ENCODE measurements at places on chromosomes 3 and 15.
A peak's percentile ranks its signal among the peaks of the same experiment; 100 is the strongest.

GRCh38 chr3:37526511-37526910 lies 335.2 kb upstream of the CTDSPL start:
- no peak for DNase-seq

DNA sequence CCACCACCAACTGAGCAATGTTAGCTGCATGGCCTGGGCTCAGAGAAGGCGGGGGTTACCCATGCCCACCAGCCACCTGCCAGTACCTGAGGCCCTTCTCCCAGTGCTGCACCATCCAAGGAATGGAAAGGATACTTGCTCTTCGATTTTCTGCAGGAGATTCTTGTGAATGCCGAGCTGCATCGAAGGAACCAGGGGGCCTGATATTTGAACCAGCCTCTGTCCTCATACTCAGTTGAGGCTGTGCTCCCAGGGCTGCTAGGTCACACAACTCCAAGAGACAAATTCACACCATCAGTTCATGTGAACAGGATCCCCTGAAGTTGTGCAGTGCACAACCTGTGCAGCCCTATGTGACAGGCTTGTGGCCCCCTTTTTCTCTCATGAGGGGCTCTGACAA lies 18.0 kb downstream of the PLA2G4F start:
- DNase-seq, result no peak

DNA sequence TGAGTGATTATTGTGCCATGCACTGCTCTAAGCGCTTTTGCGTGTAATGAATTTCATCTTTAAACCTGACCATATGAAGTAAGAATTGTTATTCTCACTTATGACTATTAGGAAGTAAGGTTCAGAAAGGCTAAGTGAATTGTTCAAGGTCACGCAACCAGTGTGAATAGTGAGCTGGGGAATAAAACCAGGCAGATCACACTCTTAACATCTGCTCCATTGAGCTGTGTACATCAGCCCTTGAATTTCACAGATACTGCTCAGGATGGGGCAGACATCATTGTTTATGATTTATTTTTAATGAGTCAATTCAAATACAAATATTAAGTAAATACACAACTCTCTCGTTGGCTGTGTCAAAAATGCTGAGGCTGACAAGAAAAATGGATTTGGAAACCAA lies 184.5 kb downstream of the FNDC3B start:
- DNase-seq, result no peak

GRCh38 chr15:38564557-38565286 lies at the start of gene RASGRP1:
Gene RASGRP1 (minus strand): TSS chr15:38564814. CDS start chr15:38564628, 186 bp downstream.
- DNase-seq, result peak; percentile 19

GRCh38 chr15:33007303-33007855 lies 187.1 kb downstream of the FMN1 start:
- DNase-seq, result no peak

GRCh38 chr3:195080571-195081151 lies 190.3 kb downstream of the XXYLT1 start:
- no peak for DNase-seq

DNA sequence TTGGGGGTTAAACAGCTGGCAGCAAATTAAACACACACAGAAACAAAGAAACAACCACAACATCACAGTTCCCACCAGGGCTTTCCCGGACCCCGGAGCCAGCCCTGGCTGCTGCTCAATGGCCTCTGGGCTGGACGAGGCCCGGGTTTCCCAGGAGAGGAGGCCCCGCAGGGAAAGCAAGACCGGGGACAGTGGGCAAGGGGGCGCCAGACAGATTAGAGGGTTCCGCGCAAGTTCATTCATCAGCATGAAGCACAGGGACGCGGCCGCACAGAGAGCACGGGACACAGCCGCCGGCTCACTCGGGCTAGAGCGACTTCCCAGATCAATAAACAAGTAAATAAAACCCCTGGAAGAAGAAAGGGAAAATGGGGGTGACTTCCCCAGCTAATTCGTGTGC lies 66.4 kb upstream of the RPL32 start:
- DNase-seq, result no peak

DNA sequence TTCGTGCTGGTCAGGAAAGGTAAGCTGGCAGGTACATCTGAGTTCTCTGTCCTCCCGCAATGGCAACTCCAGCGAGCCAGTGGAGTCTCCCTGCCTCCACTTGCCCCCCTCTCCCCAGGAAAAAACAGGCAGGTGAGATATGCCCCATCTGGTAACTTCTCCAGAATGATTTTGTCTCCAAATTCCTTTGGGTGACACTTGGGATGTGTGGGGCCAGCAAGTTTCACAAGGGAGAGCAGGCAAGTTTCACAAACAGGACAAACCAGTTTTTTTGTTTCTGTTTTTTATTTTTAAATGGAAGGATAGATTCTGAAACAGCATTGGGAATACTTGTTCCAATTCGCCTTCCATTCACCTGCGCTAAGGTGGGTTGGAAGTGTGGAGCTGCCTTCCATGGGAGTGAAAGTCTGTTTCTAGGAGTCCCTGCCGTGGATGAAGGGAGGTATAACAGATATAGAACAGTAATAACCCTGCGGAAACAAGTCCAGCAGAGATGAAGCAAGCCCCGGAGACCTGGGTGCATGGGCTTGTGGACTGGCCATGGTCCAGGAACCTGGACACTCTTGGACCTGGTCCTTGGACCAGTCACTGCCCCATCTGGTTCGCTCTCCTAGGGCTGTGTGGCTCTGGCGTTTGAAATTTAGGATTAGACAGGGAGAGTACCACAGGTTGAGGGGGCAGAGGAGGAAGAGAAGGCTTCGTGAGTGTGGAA lies 22.9 kb upstream of the KIF23 start:
- no peak for DNase-seq

DNA sequence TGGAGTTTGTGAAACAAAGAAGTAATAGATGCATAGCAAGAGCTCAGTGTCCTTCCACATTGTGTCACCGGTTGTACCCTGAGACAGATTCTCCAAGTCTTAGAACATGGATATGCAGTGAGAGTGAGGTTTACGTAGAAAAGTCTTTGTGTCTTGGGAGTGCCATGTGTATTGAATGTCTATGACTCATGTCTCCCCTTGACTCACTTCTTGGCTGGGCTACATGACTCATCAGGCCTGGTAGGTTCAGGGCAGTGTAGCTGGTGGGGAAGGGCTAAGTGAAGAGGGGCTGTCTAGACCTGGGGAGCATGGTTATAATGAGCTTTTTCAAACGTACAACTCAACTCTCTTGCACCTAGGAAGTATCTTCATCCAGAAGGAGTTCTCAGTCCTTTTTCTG lies 167.4 kb downstream of the GAP43 start:
- DNase-seq, result no peak

DNA sequence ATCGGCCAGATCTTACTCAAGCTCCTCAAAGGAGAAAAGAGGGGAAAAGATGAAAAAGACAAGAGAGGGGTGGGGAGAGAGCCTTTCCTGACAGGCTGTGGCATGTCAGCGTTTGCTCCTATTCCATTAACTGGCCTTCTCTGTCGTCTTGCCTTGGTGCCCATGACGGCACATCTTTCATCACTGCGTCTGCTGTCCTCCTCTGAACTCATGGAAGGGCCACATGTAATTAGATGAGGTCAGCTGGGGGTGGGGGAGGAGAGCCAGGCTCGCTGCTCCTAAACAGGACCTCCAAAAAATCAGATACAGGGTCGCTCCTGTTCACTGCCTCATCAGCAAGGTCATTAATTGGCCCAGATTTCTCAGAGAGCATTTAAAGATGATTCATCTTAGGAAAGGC lies 49.7 kb downstream of the LRTM1 start:
- DNase-seq, result no peak

DNA sequence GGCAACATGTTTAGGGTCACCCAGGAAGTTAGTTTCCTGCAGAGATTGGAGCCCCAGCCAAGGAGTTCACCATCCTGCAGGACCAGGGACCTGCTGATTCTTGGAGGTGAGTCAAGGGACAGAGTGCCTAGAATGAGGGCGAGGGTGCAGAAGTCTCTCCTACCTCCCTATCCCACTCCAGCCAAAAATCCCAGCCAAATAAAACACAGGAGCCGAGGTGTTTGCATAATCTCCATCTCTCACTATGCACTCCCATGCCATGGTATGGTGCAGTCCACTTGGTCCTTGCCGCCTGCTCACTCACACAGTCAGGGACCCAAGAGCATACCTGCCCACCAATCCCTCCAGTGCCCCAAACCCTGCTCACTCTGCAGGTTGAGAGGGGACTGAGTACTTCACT lies 294.2 kb downstream of the UACA start:
- DNase-seq, result no peak

GRCh38 chr3:151544164-151544548 lies 83.3 kb upstream of the IGSF10 start:
- no peak for DNase-seq

GRCh38 chr3:31776016-31776415 lies 205.0 kb downstream of the OSBPL10 start:
- no peak for DNase-seq

DNA sequence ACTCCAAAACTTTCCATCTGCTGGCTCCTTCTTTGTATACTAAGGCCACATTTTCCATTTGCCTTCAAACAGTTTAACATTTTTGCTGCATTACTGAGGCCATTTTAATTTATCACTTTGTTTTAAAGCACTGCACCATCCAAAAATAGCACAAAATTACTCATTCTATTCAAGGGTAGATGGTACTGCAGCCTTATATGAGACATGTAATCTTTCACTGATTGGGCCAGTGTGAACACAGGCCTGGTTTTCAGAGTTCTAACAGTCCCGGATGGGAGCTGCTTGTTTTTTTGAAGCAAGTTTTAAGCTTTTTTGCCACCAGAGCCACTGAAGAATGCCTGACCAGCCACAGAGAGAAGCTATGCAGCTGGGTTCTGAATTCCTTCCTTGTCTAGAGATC lies 172.3 kb upstream of the TSC22D2 start:
- no peak for DNase-seq

GRCh38 chr3:80307844-80308243 lies 540.0 kb upstream of the ROBO1 start:
- no peak for DNase-seq

- DNase-seq, result no peak
Measured at GRCh38 chr3:63557912-63558311, 94.6 kb upstream of the SNTN start.

- DNase-seq, result no peak
Measured at GRCh38 chr3:178960181-178960580, 111.4 kb downstream of the ZMAT3 start.

- DNase-seq, result peak; percentile 41
Measured at GRCh38 chr3:121957674-121958415, 63.6 kb downstream of the SLC15A2 start.

DNA sequence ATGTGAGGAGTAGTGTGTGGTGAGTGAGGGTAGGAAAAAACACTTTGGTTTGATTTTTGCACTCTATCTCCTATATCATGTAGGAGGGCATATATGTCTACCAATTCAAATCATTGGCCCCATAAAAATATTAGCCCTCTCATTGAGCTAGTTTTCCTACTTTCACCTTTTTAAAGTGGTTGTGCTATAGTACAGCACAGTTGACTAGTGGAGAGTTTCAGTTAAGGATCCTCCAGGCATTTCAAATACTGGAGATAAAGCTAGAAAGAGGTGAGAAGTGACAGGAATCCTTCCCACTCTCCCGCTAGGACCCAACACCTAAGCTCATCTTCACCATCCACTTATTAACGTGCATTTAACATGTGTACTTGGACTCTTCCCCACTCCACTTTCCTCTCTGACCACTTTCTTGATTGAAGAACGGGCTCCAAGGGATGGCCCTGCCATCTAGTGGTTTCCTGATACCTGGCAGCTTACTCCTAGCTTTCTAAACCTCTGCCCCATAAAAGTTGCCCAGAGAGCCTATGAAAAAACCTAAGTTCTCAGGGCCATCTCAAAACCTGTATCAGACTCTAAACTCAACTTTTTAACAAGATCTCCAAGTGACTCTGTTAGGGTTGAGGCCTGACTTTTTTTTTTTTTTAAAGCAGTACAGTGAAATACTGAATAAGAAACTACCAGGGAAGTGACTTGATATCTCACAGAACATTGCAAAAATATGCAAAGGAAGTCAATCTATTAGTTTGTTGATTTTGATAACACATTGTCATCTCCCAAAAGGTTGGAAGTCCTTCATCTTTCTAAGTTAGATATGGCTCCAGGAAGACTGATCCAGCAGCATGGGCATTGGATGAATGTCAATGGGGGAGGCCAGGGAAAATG lies 17.9 kb downstream of the IL12A start:
- DNase-seq, result peak; percentile 91

GRCh38 chr3:122594025-122594424 lies 16.6 kb downstream of the PARP15 start:
- DNase-seq, result no peak

GRCh38 chr3:78734048-78734637 lies 1033.7 kb downstream of the ROBO1 start:
- DNase-seq, result no peak

- no peak for DNase-seq
Measured at GRCh38 chr15:52805351-52806283, 15.5 kb upstream of the ONECUT1 start.

- DNase-seq, result no peak
Measured at GRCh38 chr3:70556056-70556455, 243.6 kb upstream of the MDFIC2 start.

DNA sequence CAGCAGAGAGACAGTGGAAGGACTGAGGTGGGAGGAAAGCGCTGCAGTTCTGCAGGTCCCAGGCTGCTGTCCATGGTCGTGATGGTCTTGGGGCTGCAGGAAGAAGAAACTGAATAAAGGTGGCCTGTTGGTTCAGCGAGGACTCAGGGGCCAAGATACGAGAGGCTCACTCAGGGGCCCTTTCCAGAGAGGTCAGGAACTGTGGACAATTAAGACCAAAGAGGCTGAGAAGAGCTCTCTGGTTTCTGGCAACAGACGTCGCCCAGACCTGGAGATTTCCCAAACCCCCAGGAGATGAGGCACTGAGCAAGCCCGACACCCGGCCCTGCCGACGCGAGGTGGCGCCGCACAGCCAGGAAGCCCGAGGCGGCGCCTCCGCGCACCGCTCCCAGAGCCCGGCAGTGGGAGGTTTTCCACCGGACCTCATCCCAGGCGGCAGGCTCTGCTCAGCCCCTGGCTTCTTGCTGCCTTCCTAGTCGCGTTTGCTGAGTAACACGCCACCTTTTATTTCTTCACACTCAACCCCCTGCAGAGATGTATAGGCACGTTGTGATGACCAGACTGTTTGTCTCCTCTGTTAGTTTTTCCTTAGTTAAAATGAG lies 56.4 kb upstream of the ARRDC4 start:
- peak; percentile 17 for DNase-seq

DNA sequence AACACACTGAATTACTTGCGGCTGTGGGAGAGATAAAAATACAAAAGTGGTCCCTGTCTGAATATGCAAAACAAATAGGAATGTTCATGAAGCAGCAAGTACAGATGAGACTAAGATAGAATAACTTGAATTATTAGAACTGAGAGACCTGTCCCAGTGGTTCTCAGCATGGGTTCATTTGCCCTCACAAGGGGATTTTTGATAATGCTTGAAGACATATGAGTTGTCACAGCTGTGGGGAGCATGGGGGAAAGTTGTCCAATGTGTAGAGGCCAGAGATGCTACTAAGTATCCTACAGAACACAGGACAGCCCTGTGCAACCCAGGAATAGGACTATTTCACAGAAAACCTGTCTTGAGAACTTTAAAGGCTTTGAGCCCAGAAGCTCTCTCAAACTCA lies 22.4 kb downstream of the PPM1L start:
- no peak for DNase-seq

DNA sequence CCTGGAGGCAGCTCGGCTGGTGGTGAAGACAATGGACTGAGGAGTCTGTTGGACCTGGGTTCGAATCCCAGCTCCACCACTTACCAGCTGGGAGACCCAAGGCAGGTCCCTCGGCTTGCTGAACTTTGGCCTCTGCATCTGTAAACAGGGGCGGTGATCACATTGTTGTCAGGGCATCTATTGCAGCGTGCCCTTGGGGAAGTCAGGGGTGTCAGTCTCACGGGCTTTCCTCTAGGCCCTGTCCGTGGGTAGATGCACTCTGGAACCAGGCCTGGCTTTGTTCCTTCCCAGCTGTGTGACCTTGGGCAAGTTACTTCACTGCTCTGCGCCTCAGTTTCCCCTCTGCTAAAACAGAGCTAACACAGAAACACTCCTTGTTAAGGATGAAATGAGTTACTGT lies 68.8 kb upstream of the SLC6A6 start:
- no peak for DNase-seq
